H1 (cell line): ENCODE measurements at places on chromosomes 3 and 15. TPM values are rescaled to one million over a fixed set of nuclear protein-coding genes. Genes with fewer than 3 reads are reported as not detected.

The LYZL4 gene
- total RNA-seq = not detected in 2 replicates

The TRIM42 gene
- total RNA-seq = not detected in 2 replicates

The FHIT gene
- total RNA-seq = 1.8 and 3.2 TPM in 2 replicates

The CSPG4 gene
- total RNA-seq = 3.0 and 3.2 TPM in 2 replicates

The CCR1 gene
- total RNA-seq = not detected in 2 replicates

GRCh38 chr3:193771011-193771652 lies 178.1 kb downstream of the OPA1 start:
- DNase-seq = no peak
- no peaks in the 10 kb centered on the region for H3K27me3 ChIP-seq
- H3K4me1 ChIP-seq = peaks cover 19% of the 10 kb centered on the region
- H3K36me3 ChIP-seq = no peaks in the 10 kb centered on the region

- H3K4me3 ChIP-seq = no peak overlapping the region
- no peaks in the 10 kb centered on the region for H3K36me3 ChIP-seq
- no peak for DNase-seq
- H3K4me1 ChIP-seq = peaks cover 11% of the 10 kb centered on the region
- H3K27ac ChIP-seq = no peak overlapping the region
- H3K27me3 ChIP-seq = no peaks in the 10 kb centered on the region
Measured at GRCh38 chr3:23829242-23829934, 23.6 kb downstream of the UBE2E1 start.

DNA sequence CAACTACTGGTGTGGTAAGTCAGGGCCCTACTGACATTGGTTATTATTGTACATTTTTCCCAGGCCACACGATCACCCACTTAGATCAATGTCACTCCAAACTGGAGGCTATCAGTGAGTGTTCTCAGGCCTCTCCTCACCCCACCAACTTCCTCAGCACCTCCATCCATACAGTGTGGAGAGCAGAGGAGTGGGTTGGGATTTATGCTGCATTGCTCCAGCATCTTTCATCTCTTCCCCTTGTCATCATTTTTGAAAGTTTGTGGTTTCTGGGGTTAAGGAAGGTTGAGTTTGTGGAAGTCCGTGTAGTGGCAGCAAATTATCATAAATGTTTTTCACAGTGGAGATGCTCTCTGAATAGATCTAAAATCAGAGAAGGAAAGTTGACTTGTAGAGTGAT lies 60.2 kb downstream of the TLNRD1 start:
- H3K27ac ChIP-seq = no peak overlapping the region
- no peaks in the 10 kb centered on the region for H3K4me1 ChIP-seq
- no peaks in the 10 kb centered on the region for H3K27me3 ChIP-seq
- no peaks in the 10 kb centered on the region for H3K36me3 ChIP-seq

GRCh38 chr15:38440353-38441129 lies 13.4 kb upstream of the FAM98B start:
- H3K27me3 ChIP-seq = no peaks in the 10 kb centered on the region
- DNase-seq = peak; percentile 27
- H3K4me3 ChIP-seq = no peak overlapping the region
- peaks cover 4% of the 10 kb centered on the region; the same call in 1 of the 2 replicates for H3K4me1 ChIP-seq
- H3K36me3 ChIP-seq = no peaks in the 10 kb centered on the region
- H3K27ac ChIP-seq = no peak overlapping the region

GRCh38 chr3:59595830-59596229 lies 546.0 kb upstream of the CFAP20DC start:
- no peak for DNase-seq
- H3K4me1 ChIP-seq = no peaks in the 10 kb centered on the region
- no peaks in the 10 kb centered on the region for H3K36me3 ChIP-seq
- no peak overlapping the region for H3K27ac ChIP-seq
- no peak overlapping the region for H3K4me3 ChIP-seq

- no peaks in the 10 kb centered on the region for H3K4me1 ChIP-seq
- peaks cover 3% of the 10 kb centered on the region; the same call in 1 of the 2 replicates for H3K36me3 ChIP-seq
- H3K4me3 ChIP-seq = no peak overlapping the region
Measured at GRCh38 chr3:33624756-33625155, 93.3 kb downstream of the CLASP2 start.

DNA sequence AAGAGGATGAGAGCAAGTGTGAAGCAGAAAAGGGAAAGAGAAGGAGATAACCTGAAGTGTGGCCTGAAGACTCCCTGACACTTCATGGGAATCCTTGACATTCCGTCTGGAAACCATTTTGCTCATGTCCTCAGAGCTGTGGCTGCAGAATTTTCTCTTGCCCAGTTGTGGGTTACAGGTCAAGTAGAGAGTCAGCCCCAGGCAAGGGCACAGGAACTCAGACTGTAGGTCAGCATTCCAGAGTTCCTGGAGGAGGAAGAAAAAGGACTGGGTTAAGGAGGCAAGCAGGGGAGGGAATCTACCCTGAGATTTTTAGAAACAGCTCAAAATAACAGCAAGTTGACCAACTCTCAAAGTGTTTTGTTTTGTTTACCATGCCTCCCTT lies 4.1 kb upstream of the THSD4 start:
- H3K4me1 ChIP-seq = peaks cover 2% of the 10 kb centered on the region
- no peak overlapping the region for H3K4me3 ChIP-seq
- no peaks in the 10 kb centered on the region for H3K36me3 ChIP-seq
- peaks cover under 1% of the 10 kb centered on the region; the same call in 1 of the 2 replicates for H3K27me3 ChIP-seq

DNA sequence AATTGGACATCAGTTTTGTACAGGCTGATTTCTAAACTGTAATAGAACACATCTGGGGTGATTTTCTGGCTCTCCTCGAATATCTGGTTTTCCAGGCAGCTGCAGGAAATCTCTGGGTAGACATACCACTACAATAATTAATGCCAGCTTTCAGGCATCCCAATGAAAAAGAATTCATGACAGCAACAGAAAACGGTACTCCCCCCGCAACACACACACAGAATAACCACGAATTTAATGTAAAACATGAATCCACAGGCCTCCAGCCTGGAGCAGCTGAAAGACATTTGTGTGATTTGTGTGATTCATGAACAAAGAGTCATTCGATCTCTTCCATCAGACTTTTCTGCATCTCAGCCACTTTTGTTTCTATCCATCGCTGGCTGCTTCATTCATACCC lies 262.2 kb downstream of the MAGI1 start:
- no peak for DNase-seq
- H3K27ac ChIP-seq = no peak overlapping the region
- no peaks in the 10 kb centered on the region for H3K36me3 ChIP-seq
- no peaks in the 10 kb centered on the region; the same call in 1 of the 2 replicates for H3K4me1 ChIP-seq

GRCh38 chr15:81113204-81113657 lies 20.8 kb upstream of the CFAP161 start:
- H3K27ac ChIP-seq = no peak overlapping the region
- H3K27me3 ChIP-seq = no peaks in the 10 kb centered on the region
- no peaks in the 10 kb centered on the region for H3K36me3 ChIP-seq
- no peak for DNase-seq

- H3K27me3 ChIP-seq = no peaks in the 10 kb centered on the region
- no peak for DNase-seq
- no peaks in the 10 kb centered on the region for H3K36me3 ChIP-seq
Measured at GRCh38 chr3:126927401-126927750, 55.5 kb upstream of the PLXNA1 start.

DNA sequence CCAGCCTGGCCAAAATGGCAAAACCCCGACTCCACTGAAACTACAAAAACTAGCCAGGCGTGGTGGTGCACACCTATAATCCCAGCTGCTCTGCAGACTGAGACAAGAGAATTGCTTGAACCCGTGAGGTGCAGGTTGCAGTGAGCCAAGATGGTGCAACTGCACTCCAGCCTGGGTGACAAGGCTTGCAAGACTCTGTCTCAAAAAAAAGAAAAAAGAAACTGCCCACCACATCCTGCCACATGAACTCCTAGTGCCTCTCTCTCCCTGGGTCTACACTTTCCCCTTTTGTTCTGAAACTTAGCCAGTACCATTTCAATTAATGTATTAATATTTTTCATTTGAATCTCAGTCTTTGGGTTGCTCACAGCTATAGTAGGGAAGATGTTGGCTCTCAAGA lies 192.2 kb upstream of the MME start:
- no peak overlapping the region for H3K27ac ChIP-seq
- H3K27me3 ChIP-seq = no peaks in the 10 kb centered on the region
- H3K36me3 ChIP-seq = no peaks in the 10 kb centered on the region
- no peaks in the 10 kb centered on the region for H3K4me1 ChIP-seq
